ENCODE measurements at places on chromosomes 6 and 20. TPM values are rescaled to one million over a fixed set of nuclear protein-coding genes. Genes with fewer than 3 reads are reported as not detected.

PLN gene
- not detected for total RNA-seq

SLC17A2 gene
- total RNA-seq, result not detected

DNA sequence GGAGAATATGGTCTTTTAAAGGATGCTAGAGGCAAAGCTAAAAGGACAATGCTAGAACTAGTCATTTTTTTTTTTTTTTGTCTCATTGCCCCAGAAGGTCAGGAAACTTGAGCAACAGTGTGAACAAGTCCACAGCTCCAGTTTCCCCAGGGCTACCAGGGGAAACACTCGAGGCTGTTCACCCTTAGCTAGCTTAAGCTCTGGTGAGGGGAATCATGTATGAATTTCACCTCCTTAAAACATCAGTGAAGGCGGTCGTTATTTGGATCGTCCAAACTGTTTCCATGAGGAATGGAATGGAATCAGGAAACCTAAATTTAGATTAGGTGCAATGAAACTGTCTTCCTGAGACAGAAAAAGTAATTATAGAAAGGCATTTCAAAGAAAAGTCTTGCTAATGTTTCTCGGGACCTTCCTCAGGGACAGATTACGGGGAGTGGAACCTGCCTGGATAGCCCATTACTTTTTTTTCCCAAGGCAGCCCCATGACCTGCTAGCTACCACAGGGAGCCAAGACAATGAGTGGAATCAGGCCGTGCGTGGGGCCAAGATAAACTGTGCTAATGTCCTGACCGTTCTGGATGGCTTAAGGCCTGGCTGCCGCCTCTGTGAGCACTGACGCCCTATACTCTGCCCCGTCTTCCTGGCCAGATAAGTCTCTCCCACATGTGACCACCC lies 164.8 kb upstream of the SGK1 start:
- no peak for DNase-seq

DNA sequence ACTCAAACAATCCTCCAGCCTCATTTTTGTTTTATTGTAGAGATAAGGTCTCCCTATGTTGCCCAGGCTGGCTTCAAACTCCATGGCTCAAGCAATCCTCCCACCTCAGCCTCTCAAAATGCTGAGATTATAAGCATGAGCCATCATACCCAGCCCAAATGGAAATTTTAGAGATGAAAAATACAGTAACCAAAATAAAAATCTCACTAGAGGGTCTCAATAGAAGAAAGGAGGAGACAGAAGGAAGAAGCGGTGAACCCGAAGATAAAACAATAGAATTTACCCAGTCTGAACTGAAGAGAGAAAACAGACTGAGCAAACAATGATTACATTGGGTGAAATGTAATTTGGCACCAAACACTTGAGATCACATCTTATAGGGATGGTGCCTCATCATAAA lies 16.7 kb upstream of the OLIG3 start:
- no peak for DNase-seq

DNA sequence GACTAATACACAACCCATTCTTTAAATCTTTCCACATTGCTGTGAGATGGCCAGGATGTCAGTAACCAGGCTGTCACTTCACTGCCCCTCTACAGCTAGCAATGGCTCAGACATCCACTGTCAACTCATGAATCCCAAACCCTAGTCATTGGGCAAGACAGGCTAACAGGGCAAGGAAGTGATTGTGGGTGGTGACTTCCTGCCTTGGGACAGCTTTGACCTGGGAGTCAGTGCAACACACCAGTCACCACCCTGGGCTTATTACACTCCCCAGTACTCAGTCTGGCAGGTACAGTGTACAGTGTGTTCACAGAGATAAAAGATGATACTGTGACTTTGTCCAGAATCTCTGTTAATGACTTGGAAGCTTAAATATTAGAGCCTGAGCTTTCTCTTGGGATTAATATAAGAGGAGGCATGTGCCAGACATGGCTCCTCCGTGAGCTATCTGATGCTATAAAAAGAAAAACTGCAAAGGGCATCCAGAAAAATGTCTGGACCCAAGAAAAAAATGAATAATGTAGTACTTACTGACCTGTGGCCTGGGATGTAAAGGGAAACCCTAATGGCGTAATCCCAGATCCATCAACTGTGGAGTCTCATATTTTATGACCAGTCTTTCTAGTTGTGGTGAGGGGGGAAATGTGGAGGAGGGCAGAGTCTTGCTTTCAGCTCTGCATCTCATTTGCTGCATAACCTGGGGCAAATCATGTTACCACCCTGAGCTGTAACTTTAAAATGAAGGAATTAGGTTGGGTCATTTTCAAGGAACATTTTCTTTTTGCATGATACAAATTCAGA lies 244.4 kb downstream of the SLC24A3 start:
- no peak for DNase-seq

All from activated CD8-positive, alpha-beta T cell treated with anti-CD3 and anti-CD28 coated beads, Interleukin-2, amount 10 ng/mL, durations not matched to agents 7 days and 5 days (primary cell).